ENCODE measurements at places on chromosomes 11 and 22.

DNA sequence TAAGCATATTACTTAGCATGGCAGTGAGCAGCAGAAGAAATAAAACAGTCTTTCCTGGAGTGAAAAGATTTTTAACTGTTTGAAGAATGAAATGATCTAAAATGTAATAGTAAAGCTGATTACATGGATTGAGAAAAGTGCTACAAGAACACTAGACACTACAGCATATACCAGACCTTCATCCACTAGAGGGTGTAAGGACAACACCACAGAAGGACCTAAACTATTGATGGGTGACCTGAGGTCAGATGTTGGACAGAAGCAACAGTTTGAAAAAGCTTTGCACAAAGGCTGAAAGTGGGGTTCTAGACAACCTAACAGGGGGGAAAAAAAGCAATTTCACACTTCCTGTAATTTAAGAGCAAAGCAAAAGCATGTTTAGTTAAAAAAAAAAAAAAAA, 97.7 kb downstream of the RBFOX2 start:
- peak; percentile 86 for DNase-seq

DNA sequence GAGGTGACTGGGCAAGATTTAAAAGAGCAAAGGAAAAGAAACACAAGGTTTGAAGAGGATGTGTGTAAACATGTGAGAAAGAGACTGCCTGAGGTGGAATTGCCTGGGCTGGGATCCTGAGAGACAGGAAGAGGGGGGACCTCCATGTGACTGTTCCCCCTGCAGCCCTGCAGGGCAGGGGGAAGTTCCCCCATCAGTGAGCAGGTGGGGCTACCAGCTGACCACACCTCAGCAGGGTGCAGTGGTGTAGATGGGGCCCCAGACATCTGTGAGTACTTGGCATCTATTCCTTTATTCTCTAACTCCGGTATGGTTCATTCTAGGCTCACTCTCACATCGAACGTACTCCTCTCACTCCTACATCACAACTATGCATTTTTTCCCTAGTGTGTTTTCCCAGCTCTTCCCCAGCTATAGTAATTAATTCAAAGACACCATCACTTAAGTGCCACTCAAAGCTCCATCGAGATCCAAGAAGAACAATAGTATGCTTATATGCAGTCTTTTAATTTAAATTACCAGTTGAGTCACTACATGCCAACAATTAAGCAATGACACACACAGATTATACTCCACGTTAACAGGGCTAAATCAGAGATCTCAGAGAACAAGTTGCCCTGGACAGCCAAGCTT, 42.7 kb downstream of the LGR4 start:
- no peak for DNase-seq

- peak; percentile 43 for DNase-seq
Measured at GRCh38 chr11:67111261-67111660, 7.8 kb upstream of the KDM2A start.

- DNase-seq, result peak; percentile 64
Measured at GRCh38 chr11:8638300-8638699, 44.2 kb downstream of the TRIM66 start.

DNA sequence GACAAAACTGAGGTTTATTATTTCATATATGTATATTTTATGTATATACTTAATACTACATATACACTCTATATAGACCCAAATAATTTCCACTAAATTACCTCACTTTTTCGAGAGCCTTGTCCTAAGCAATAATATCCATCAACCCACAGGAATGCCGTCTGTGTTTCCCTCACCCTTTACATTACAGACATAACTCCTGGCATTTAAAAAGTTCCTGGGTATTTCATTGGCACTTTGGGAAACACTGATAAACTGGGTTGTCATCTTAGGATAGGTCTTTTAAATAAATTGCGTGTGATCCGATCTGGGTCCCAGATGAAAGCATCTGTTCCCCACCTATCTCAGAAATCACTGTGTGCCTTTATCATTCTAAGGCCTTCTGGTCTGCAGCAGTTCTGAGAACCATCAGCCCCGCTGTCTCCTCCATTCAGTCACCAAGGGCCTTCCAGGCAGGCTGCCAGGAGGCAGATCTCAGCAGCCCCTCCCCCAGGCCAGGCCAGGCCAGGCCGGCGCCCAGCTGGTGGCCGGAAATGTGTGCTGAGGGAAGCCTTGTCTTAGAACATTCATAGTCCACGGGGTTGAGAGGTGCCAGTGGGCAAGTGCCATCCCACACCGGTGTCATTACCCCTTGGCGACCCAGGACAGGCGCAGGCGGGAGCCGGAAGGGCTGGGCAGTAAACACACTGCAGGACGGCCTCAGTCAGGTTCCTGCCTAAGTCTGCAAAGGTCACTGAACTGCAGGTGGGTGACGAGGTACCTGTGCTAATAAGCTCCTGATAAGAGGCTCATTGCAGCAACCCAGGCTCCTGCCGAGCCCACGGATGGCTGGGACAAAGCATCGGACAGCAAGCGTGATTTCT, 3.3 kb downstream of the FGF19 start:
- DNase-seq, result peak; percentile 70

DNA sequence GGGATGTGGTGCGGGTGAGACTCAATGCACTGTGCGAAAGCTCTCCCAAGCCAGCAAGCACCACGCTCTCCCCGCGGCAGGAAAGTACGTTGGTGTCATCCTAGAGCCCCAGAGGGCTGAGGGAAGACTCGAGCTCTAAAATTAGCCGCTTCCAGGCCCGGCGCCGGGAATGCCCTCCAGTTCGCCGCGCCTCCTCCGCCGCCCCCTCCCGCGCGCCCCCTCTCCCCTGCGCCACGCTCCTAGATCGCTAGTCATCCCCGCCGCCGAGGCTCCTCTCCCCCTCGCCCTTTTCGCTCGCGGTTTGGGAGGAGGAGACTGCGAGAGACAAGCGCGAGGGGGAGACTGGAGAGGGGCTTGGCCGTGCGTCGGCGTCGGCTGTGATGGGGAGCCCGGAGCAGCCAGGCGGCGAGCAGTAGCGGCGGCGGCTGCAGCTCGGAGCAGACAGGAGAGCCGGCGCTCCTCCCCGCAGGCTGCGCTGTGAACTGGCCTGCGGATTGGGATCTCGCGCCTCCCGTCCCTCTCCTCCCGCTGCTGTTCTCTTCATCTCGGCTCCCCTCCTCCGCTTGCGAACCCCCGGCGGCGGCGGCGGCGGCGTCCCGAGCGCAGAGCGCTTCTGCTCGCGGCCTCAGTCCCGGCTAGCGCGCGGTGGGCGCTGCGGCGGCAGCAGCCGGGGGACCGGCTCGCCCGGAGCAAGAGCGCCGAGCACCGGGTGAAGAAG, at the start of gene FAT3:
FAT3 (plus strand) TSS at position 412 of the 718 bp plus-strand sequence. CDS start 127,295 bp downstream, outside the sequence.
- peak; percentile 44 for DNase-seq

DNA sequence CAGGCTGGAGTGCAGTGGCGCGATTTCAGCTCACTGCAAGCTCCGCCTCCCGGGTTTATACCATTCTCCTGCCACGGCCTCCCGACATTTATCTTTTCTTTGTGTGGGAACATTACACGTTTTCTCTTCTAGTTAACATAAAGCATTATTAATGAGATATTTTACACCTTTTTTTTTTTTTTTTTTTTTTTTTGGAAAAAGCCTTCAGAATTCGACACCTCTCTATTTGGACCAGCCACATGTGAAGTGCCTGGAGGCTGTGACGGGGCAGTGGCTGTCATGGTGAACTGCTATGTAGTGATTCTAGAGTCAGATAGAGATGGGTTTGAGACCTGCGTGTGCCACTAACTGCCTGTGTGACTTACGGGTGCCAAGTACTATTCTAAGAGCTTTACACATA, 64.3 kb downstream of the SMIM38 start:
- no peak for DNase-seq

All from cardiac fibroblast (primary cell).